ENCODE measurements at places on chromosomes 5 and 9.
A peak's percentile ranks its signal among the peaks of the same experiment; 100 is the strongest.

GRCh38 chr5:129356846-129357245 lies 103.3 kb upstream of the ADAMTS19 start:
- DNase-seq: no peak

DNA sequence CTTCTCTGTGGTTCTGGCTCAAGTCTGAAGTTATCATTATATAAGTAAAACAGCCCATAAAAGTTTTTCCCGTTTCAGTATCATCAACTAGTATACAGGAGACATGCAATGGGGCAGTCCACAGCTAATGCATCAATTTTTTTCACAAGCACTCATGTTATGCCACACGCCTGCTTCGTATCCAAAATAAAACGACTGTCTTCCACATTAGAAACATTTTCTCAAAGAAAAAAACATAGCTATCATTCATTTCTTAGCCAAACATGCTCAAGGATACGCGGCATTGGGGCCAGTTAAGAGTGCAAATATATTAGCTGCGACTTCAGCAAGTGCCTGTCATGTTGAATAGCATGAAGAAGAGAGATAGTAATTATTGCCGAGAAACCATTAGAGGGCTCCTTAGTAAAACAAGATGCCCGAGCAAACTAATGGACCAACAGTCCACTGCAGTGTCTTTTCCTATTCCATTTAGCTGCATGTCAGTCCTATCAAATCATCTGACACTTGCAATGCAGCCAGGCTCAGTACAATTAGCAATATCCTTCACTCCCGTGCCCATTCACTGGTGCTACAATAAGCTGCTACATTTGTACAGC lies 68.5 kb downstream of the BNC2 start:
- DNase-seq: no peak

DNA sequence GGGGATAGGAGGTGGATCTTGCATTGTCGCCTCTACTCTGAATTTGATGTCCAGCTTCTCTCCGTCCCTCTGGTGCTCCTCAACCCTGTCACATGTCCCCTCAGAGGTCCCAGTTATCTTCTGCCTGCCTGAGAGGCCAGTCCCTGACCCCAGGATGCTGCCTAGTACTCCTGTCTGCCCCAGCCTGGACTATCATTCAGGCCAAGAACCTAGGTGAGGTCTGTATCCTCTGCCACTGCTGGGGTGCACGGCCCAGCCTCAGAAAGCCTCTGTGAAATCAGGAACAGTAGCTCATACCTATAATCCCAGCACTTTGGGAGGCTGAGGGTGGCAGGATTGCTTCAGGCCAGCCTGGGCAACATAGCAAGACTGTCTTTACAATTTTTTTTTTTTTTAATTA lies 8.6 kb downstream of the SPINK4 start:
- DNase-seq: no peak

GRCh38 chr5:56069652-56070226 lies 75.0 kb upstream of the IL6ST start:
- no peak for DNase-seq

GRCh38 chr9:108441251-108441650 lies 414.5 kb downstream of the ACTL7B start:
- no peak for DNase-seq

DNA sequence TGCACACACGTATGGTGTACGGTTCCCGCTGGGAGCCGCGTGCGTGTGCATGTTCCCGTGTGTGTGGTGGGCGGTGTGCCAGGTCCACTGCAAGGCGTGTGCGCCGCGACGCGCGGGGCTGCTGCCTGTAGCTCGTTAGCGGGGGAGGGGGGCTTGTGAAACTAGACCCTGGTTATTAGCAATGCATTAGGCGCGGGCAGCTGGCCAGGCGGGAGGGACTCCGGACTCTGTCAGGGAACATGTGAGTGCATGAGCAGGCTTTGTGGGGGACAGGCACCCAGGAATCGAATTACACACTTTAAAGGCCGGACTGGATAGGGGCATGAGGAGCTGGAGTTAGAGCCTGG lies 32.2 kb upstream of the ENHO start:
- no peak for DNase-seq

DNA sequence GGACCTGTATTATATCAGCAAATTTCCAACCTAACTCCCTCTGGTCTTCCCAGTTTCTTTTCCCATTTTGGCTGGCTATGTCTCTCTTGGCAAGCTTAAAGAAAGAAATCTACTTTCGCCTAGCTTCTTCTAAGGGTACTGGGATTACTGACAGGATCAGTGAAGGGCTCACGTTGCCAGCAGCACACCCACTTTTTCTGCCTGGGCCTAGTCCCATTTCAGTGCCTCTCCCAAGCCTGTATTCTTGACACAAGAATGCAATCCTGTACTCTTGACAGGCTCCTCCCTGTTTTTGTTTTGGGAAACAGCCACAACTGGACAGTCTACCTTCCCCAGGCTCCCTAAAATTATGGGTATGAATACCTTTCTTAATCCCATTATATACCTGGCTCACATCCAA lies 170.5 kb downstream of the EPB41L4A start:
- DNase-seq: no peak

DNA sequence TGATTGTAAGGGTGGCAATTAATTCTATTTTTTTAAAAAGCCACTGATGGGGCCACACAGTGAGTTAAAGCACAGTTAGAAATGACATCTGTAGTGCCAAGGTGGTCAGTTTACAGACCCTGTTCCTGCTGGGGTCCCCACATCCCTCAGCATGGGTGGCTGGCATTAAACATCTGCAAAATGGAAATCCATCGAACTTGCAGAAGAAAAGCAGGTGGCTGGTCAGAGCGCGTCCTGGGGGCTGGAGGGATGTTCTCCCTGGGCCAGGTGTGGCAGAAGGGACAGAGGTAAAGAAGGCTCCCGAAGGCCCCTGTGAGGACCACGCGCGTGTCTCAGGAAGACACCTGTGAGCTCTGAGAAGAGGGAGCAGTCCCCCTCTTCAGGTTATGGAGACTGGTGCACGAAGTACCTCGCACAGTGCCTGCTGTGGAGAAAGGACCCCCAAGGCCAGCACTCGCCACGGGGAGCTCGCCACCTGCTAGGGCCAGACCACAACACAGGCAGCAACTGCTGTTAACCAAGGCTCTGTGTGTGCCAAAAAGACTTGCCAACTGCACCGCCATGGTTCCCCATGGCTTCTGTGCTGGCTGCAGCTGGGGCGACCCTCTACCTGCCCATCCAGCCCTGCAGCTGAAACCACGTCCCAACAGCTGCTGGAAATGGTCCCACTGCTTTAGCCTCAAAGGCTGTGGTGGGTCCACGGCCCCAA lies 65.2 kb downstream of the RASGEF1C start:
- DNase-seq: no peak

DNA sequence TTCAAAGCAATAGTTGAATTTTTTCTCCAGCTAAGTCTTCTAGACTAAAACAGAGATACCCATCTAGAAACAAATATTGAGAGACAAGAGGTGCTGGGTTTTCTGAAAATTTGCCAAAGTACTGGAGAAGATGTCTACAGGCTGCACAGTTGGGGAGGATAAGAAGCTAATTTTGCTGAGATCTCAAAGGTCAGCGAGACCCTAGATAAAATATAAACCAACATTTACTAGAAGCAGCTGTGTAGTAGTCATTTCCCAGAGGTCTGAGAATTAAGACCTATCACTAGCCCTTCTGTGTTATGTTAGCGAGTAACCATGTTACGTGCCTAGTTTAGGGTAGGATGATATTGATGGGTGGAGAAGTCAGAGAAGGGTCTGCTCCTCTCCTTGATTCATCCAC lies 208.5 kb upstream of the TNC start:
- DNase-seq: no peak

GRCh38 chr5:164302533-164303235 lies 797.3 kb downstream of the MAT2B start:
- no peak for DNase-seq

GRCh38 chr9:79196606-79197005 lies 375.2 kb upstream of the TLE4 start:
- DNase-seq: no peak

GRCh38 chr9:134666831-134667230 lies 25.2 kb downstream of the COL5A1 start:
- DNase-seq: peak; percentile 11

DNA sequence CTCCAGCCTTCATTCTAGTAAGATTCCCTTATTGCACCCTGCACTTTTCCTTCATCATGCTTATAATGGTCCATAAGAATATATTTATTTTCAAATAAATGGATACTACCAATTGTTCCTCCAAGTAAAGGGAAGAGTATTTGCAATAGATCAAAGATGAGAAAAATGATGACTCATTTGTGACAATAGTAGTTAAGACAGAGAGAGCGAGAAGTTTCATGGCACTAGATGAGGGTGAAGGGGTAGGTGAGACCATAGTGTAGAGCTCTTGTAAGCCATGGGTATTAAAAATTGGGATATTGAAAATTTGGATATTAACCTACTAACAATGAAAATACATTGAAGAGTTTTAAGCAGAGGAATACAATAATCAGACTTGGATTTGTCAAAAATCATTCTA lies 404.6 kb downstream of the EFNA5 start:
- no peak for DNase-seq

DNA sequence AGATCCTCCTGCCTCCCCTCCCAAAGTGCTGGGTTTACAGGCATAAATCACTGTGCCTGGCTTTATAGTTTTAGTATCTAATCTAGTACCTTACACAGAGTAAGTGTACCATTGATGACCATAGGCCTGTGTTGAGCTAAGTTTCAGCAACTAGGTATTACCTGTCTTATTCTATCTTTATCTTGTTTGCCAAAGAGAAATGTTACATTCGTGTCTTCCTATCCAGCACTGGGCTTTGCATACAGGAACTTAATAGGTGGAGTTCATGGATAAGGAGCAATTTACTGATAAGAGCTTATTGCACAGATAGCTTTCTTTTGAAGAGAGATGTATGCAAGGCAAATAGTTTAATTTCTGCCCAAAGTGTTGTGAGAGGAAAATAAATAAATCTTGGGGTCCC lies 30.5 kb downstream of the TXNDC8 start:
- DNase-seq: no peak

DNA sequence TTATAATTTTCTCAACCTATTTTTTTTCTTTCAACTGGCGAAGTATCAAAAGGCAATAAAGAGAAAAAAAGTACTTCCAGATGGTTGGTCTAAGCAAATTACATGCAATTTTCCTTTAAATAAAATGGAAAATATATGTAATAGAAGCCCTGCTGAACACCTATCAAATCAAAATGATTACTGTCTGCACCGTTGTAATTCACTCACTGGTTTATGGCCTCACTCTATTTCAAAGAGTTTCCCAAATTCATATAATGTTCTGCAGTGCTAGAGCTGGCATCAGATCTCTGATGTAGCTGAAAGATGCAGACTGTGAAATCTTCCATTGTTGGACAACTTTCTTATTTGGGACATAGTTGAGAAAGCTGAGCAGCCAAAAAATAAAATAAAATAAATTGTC lies 130.3 kb downstream of the SEMA5A start:
- no peak for DNase-seq

- peak; percentile 46 for DNase-seq
These were observed 50.7 kb upstream of the VLDLR start for GRCh38 chr9:2570615-2571479.

All from activated CD4-positive, alpha-beta T cell treated with anti-CD3 and anti-CD28 coated beads, Interleukin-2, amount 50 U/mL, for 16 hours (primary cell).